Fibroblast of lung (primary cell): ENCODE measurements at places on chromosomes 2 and 18. TPM values are rescaled to one million over a fixed set of nuclear protein-coding genes. Genes with fewer than 3 reads are reported as not detected.
A peak's percentile ranks its signal among the peaks of the same experiment; 100 is the strongest.

GRCh38 chr18:13524811-13525210, 201.5 kb downstream of the FAM210A start:
- no peaks in the 10 kb centered on the region for H3K4me1 ChIP-seq
- H3K4me3 ChIP-seq = no peak overlapping the region
- H3K36me3 ChIP-seq = no peaks in the 10 kb centered on the region
- no peaks in the 10 kb centered on the region for H3K27me3 ChIP-seq
- H3K27ac ChIP-seq = no peak overlapping the region

GRCh38 chr2:37324786-37325624, at the start of gene PRKD3:
Gene PRKD3 (minus strand): TSS chr2:37324833. CDS start chr2:37316524, 8,309 bp downstream.
- H3K4me3 ChIP-seq = peak within 1 kb of the TSS; percentile 73
- H3K36me3 ChIP-seq = no peaks in the 10 kb centered on the region
- DNase-seq = peak; percentile 42
- H3K27ac ChIP-seq = peak within 1 kb of the TSS; percentile 72
- H3K4me1 ChIP-seq = peaks cover 2% of the 10 kb centered on the region

DNA sequence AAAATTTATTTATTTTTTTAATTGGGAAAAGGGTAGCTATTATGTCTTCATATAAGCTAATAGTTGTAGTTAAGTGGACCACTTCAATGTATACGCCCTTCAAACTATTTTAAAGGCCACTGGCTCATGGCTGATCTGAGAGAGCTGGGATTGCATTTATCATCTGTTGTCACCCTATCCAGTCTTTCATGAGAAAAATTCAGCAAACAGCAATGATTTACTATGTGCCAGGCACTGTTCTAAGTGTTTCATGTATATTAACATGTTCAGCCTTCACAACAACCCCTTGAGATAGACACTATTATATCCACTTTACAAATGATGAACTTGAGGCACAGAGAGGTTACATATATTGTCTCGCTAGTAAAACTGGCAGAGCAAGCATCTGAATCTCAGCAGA, 66.1 kb upstream of the ZNF397 start:
- DNase-seq = no peak
- H3K36me3 ChIP-seq = no peaks in the 10 kb centered on the region
- no peak overlapping the region for H3K4me3 ChIP-seq
- no peak overlapping the region for H3K27ac ChIP-seq

DNA sequence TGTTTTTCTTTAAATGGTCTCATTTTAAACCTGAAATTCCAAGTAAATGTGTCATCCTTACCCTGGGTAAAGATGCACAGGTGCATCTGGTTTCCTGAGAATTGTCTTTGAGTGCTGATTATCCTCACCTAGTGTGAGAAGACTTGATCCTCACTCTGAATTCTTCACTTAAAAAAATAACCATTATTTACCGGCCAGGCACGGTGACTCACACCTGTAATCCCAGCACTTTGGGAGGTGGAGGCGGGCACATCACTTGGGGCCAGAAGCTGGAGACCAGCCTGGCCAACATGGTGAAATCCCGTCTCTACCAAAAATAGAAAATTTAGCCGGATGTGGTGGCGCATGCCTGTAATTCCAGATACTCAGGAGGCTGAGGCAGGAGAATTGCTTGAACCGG, 9.9 kb upstream of the WNT6 start:
- no peak overlapping the region for H3K4me3 ChIP-seq
- no peaks in the 10 kb centered on the region for H3K4me1 ChIP-seq
- peaks cover 10% of the 10 kb centered on the region for H3K27me3 ChIP-seq
- H3K27ac ChIP-seq = no peak overlapping the region
- peak; percentile 39 for DNase-seq

DNA sequence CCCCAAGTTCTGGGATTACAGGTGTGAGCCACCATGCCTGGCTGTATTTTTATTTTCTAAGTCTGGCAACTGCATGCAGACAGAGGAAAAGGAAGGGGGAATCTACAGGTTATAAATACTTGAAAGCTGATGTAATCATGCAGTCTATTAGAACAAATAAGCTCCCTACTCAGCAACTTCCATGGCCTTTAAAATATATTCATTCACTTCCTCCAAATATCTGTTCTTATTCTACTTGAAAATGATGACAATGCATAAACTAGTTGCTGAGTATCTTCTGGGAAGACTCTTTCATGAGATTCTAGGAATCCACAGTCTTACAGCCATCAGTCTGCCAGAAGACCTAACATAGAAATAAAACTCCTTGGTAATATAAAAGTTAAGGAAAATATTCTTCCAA, 66.9 kb upstream of the NCKAP5 start:
- no peaks in the 10 kb centered on the region for H3K4me1 ChIP-seq
- H3K27ac ChIP-seq = no peak overlapping the region
- no peak overlapping the region for H3K4me3 ChIP-seq
- no peaks in the 10 kb centered on the region for H3K36me3 ChIP-seq
- peak; percentile 25 for DNase-seq
- no peaks in the 10 kb centered on the region for H3K27me3 ChIP-seq

DNA sequence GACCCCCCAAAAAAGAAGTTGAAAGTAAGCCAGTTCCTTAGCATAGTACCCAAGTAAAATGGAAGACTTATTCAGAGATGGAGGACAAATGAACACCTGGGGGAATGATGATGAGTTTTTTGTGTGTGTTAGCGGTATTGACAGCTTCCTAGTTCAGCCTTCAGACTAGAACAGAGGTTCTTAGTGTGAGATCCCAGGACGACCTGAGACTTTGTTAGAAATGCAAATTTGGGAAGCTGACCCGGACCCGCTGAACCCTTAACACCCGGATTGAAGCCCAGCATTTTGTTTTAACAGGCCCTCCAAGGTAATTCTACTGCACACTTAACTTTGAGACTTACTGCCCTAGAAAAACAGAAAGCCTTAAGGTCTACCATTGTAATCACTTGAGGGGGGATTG, 20.3 kb downstream of the SPOPL start:
- no peaks in the 10 kb centered on the region for H3K27me3 ChIP-seq
- no peaks in the 10 kb centered on the region for H3K36me3 ChIP-seq
- no peak overlapping the region for H3K27ac ChIP-seq

- H3K27me3 ChIP-seq = no peaks in the 10 kb centered on the region
- no peak for DNase-seq
- H3K36me3 ChIP-seq = no peaks in the 10 kb centered on the region
Observed at GRCh38 chr2:203030991-203031390, 16.3 kb downstream of the NBEAL1 start.

DNA sequence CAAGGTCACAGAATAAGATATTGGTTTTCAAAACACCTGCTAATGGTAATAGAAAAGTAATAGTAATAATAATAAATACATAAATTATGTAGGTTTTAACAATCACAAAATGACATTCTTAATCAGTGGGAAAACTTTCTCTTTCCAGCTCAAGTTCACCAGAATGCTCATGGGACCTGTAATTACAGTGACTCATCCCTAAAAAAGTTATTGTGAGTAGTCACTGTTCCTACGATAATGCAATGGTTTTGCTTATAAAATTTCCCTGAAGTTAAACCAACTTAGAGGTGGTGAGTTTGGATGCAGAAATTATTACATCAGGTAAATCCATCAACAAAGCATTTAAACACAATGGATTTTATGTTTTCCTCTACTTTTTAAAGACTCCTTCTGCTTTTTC, 502.3 kb downstream of the PID1 start:
- peak; percentile 91 for DNase-seq
- no peak overlapping the region for H3K27ac ChIP-seq
- H3K27me3 ChIP-seq = no peaks in the 10 kb centered on the region
- no peak overlapping the region for H3K4me3 ChIP-seq
- no peaks in the 10 kb centered on the region for H3K36me3 ChIP-seq
- H3K4me1 ChIP-seq = peaks cover 3% of the 10 kb centered on the region

GRCh38 chr2:237449193-237449881, 35.4 kb upstream of the COL6A3 start:
- no peaks in the 10 kb centered on the region for H3K36me3 ChIP-seq
- peak; percentile 63 for DNase-seq
- no peaks in the 10 kb centered on the region for H3K27me3 ChIP-seq
- peaks cover 23% of the 10 kb centered on the region for H3K4me1 ChIP-seq
- H3K27ac ChIP-seq = no peak overlapping the region
- H3K4me3 ChIP-seq = no peak overlapping the region

DNA sequence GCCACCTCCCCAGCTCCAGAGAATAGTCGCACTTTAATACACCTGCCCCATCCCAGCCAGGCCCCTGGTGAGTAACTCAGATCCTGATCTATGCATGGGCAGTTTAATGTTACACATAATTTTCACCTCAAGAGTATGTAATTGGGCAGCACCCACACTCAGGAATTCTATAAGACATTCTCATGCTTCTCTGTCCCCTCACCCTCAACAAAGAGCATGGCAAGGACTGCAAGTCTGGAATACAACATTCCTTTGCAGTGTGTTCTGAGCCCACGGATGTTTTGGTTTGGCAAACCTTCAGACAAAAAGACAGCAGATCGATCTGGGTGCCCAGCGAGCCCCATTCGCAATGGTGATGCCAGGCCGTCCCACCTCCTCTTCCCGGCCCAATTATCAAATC, 4.9 kb upstream of the SLC14A1 start:
- no peak overlapping the region for H3K4me3 ChIP-seq
- no peaks in the 10 kb centered on the region for H3K36me3 ChIP-seq
- no peaks in the 10 kb centered on the region for H3K27me3 ChIP-seq
- H3K27ac ChIP-seq = no peak overlapping the region
- peak; percentile 70 for DNase-seq

- H3K36me3 ChIP-seq = no peaks in the 10 kb centered on the region
- no peak for DNase-seq
- no peaks in the 10 kb centered on the region for H3K27me3 ChIP-seq
- peaks cover 2% of the 10 kb centered on the region for H3K4me1 ChIP-seq
- no peak overlapping the region for H3K27ac ChIP-seq
Observed at GRCh38 chr2:58035352-58035751, 11.3 kb upstream of the VRK2 start.

- H3K4me3 ChIP-seq = no peak overlapping the region
- peak; percentile 50 for DNase-seq
- H3K27me3 ChIP-seq = no peaks in the 10 kb centered on the region
- H3K36me3 ChIP-seq = no peaks in the 10 kb centered on the region
- peaks cover 2% of the 10 kb centered on the region for H3K4me1 ChIP-seq
Observed at GRCh38 chr2:38610851-38611801, 8.4 kb upstream of the HNRNPLL start.

DNA sequence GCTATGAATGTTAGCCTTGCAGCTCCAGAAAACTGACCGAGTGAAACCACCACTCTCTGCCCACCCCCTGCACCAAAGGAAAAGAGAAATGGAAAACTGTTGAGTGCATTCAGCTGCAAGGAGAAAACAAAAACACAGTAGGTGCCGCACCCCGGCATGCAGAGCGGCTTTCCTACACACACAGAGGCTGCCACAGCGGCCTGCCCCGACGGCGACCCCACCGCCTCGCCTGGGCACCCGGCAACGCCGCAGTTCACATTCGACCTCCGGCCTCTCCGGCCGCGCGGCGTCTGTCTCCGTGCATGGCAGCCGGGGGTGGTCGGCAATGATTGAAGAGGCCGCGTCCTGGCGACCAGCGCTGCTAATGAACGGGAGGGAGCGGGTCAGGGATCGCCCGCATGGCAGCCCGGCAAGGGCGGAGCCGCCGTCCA, 417.1 kb upstream of the SALL3 start:
- no peak overlapping the region for H3K4me3 ChIP-seq
- H3K27me3 ChIP-seq = no peaks in the 10 kb centered on the region
- H3K36me3 ChIP-seq = no peaks in the 10 kb centered on the region
- no peak for DNase-seq
- no peaks in the 10 kb centered on the region for H3K4me1 ChIP-seq
- H3K27ac ChIP-seq = no peak overlapping the region

DNA sequence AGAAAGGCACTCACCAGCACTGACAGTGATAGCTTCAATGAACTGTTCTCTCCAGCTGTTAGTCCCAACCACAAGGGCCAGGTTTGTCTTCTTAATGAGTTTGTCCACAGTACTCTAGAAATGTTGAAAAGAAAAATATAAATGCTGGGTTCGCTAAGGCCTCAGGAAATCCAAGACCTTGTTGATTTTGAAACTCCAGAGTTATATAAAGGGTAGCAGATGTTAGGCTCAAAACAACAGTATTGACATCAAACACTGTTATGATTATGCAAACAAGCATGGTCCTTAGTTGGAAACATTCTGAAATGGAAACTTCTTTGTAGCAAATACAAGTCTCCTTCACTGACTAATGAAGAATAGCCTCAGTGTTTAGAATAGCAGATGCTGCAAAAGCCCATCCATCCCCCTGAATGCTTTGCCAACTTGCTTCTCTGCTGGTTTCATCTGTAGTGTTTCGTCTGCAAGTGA, 291.1 kb downstream of the SLC8A1 start:
- no peaks in the 10 kb centered on the region for H3K27me3 ChIP-seq
- peak; percentile 67 for DNase-seq
- H3K36me3 ChIP-seq = no peaks in the 10 kb centered on the region
- peaks cover 4% of the 10 kb centered on the region for H3K4me1 ChIP-seq

ACTG2 gene
- total RNA-seq = 4.1 TPM in 2 replicates

CFAP65 gene
- total RNA-seq = not detected in 2 replicates

CD207 gene
- total RNA-seq = not detected in 2 replicates

SNORC gene
- total RNA-seq = 0.77 and 0.83 TPM in 2 replicates

VIT gene
- 0.17 and 0.77 TPM in 2 replicates for total RNA-seq

LYPD1 gene
- 0.17 and 0.26 TPM in 2 replicates for total RNA-seq

AUP1 gene
- total RNA-seq = 70.4 and 73.7 TPM in 2 replicates

COLEC12 gene
- 24.8 and 60.6 TPM in 2 replicates for total RNA-seq
